ENCODE measurements at places on chromosomes 1 and 21.

DNA sequence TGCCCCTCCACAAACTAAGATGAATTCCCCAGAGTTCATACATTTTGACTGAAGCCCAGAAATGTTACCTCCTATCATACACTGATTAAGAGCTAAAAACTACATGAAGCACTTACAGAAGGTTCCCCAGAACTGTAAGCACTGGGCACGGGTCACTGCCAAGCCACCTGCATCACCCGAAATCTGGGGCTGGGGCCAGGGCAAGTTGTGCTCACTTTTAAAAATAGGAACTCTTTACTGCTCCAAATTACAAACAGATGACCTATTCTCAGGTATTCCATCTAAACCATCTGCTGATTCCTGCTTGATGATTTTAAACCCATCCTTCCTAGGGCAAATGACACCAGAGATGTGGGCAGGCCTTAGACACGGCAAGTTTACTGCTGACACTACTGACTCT, 4.8 kb downstream of the SETD4 start:
- no peak for DNase-seq

GRCh38 chr1:26692793-26693490, 2.9 kb upstream of the ARID1A start:
- peak; percentile 90 for DNase-seq

GRCh38 chr1:84889437-84889836, 3.6 kb downstream of the LPAR3 start:
- no peak for DNase-seq

GRCh38 chr1:153459655-153460054, 796 bp downstream of the S100A7 start:
- no peak for DNase-seq

DNA sequence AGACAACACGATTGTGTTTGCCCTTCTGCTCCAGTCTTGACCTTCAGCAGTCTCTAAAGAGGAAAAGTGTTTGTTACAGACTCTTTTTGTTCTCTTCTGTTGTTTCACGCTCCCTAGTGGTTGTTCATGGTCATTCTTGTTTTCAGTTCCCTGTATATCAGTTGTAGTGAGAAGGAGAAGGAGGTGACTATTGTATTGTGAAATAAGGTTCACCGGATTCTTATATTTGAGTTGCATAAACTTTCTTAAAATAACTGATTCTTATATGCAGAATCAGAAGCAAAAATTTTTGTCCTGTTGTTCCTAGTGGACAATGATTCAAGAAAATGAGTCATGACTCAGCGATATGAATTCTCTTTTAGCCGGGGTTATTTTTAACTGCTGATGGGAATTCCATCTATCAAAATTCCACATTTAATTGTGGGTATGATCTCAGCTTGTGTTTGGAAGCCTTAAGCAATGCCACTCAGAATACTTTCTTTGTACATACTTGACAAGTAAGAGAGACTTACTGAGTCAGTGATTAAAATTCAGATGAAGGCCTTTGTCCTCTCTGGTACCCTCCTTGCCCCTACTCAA, 152.2 kb downstream of the CLEC20A start:
- peak; percentile 65 for DNase-seq

Measured in AG08395 (cell line).